Astrocyte of the hippocampus (primary cell): ENCODE measurements at places on chromosomes 6 and 20.

DNA sequence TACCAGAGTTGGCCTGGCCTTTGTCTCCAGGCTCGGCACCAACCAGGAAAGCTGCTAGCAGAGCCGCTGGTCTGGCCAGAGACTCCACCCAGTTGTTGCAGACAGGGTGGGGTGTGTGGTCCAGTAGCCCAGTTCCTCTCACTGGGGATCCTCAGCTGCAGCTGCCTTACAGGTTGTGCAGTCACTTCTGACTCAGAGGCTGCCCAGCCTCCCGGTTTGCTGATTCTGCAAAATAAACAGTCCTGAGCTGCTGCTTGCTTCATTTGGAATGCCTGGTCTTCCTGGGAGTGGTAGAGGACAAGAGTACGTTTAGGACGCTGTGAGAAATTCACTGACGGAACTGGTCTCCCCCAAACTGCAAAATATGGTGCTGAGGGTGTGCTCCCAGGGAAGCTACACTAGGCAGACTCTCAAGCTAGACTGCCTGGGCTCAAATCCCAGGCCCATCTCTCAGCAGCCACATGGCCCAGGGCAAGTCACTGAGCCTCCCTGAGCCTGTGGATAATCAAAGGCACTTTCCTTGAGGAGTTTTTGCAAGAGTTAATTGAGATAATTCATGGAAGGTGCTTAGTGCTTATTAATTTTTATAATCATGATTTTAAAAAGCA lies 246.1 kb downstream of the TFAP2C start:
- DNase-seq: peak; percentile 69

DNA sequence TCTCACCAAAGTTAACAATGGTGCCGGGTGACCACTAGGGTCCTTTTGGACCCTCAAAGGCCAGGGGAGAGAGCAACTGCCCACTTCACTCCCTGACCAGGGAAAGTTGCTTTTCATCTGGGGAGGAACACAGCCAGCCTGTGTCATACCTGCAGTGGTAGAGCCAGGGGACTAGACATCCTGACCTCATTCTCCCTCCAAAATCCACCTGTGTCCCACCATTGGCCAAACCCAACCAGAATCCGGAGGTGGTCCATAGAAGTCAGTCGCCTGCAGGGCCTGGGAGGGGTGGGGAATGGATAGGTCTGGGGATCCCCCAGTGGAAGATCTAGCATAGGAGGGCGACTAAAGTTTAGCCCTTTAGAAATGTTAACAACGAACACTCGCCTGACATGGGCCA lies 12.8 kb downstream of the PFDN4 start:
- no peak for DNase-seq

GRCh38 chr20:10067321-10067720 lies 32.5 kb downstream of the ANKEF1 start:
- DNase-seq: no peak

GRCh38 chr6:162203287-162203686 lies 524.3 kb downstream of the PRKN start:
- no peak for DNase-seq

GRCh38 chr6:38353310-38354036 lies 286.3 kb downstream of the BTBD9 start:
- no peak for DNase-seq

DNA sequence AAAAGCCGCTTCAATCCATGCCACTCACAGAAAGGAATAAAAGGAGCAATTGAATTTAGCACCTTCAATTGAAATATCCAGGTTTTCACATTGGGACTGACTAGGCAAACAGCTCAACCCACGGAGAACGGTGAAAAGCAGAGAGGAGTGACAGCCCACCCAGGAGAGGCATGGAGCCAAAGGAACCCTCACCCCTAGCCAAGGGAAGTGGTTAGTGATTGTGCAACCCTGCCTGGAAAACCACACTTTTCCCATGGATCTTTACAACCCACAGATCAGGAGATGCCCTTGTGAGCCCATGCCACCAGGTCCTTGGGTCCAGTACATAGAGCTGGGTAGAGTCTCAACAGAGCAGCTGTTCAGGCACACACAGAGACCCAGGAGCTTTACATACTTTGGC lies 911.8 kb downstream of the EPHA7 start:
- peak; percentile 7 for DNase-seq
